Stimulated activated CD4-positive, alpha-beta T cell treated with anti-CD3 and anti-CD28 coated beads, Interleukin-1b, Interleukin-23, amount 100 ng/mL, for 1 hour (primary cell): ENCODE measurements at places on chromosomes 11 and 22.

- no peak for DNase-seq
Observed at GRCh38 chr22:45418056-45418769, 4.7 kb downstream of the RIBC2 start.

DNA sequence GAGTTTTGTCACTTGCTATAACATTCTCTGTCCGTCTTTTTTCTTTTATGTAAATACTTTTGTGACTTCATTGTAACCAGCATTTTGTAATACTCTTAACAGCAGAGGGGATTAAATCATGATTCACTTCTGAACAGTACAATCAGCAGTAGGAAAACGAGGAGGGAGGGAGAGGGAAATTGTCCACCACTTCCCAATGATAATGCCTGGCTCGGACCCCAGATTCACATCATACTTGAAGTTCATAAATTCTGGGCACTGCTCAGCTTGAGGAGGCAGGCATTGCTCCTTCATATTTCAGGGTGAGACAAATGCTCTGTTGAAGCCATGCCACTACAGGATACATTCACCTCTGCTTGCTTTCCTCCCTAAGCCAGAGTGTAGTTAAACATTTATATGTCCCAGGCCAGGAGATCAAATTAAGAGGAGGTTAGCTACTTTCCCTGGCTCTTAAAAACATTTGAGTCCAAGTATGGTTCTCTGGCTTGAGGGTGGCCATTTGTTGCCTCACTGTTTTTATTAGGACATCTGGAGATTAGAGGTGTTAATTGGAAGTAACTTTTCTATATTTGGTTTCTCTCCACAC is 129.0 kb upstream of the LDLRAD3 start:
- DNase-seq, result no peak

GRCh38 chr11:61553373-61554171 is 27.3 kb downstream of the SYT7 start:
- no peak for DNase-seq

DNA sequence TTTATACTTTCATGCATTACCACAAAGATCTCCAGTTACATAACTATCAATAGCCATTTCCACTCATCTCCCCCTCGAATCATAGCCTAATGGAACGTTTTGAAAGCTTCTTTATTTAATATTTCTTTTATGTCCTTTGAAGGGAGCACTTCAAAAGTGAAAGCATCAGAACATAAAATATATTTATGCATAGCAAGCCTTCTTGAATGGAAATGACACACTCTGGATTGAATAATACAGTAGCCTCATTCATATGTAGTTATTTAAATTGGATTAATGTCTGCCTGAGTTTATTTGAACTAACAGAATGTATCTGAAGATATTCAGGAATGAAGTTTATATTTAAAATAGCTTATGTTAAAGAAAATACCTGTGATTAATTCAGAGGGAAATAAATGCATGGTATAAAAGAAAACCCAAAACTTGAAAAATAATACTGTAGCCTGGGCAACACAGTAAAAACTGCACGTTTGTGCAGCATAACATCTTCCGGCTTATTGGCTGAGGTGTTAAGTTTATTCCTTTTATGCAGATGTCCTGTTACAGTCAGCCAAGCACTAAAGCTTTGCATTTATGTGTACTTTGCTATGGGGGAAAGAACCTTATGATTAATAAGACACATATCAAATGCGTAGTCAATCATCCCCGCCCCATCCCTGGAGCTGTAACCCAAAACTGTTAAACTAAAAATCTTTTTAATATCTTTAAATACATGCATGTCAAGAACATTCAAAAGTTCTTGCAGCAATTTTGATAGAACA is 22.0 kb downstream of the OOSP3 start:
- DNase-seq, result no peak

DNA sequence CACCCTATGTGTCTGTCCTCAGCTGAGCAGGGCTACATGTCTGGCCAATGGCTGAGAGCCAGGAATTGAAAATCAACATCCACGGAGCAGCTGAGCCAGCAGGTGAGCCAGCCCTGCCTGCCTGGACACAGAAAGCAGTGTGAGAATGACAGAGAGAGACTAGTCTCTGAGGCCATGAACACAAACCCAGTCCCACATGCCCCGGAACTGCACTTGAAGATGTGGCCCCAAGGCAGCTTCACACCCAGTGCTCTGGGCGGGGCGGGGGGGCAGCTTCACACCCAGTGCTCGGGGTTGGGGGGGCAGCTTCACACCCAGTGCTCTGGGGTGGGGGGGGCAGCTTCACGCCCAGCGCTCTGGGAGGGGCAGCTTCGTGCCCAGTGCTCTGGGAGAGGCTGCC is 37.6 kb downstream of the TRMU start:
- no peak for DNase-seq

DNA sequence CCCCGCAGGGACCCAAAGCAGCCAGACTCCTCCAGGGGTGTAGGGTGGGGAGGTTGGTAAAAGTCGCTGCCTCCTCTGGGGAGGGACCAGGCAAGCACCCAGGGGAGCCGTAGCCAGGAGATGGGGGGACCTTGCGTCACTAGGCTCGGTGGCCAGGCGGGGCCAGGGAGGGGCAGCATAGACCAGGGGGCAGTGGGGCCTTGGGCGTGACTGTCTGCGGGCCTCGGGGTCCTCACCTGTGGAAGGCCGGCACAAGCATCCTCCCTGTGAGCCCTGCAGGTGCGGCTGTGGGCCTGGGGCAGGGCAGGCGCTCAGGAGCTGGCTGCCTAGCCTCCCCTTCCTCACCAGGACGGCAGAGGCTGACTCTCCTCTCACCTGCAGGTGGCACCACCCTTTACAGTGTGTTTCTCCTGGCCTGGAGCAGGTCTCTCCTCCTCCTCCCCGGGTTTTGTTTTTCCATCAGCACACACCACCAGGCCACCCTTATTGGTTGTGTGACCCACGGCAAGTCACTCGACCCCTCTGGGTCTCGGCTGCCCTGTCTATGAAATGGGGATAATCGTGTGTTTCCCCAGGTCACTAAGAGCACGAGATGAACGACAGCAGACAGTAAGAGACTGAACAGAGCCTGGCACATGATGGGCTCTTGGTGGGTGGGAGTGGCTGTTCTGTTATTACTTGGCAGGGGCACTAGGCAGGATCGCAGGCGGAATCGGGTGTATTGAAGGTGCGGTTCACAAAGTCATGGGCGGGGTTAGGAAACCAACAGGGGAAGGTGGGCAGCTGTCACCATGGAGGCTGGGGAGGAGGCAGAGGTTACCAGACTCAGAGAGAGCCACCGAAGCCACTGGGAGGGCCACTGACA is 52.7 kb downstream of the FLRT1 start:
- no peak for DNase-seq

DNA sequence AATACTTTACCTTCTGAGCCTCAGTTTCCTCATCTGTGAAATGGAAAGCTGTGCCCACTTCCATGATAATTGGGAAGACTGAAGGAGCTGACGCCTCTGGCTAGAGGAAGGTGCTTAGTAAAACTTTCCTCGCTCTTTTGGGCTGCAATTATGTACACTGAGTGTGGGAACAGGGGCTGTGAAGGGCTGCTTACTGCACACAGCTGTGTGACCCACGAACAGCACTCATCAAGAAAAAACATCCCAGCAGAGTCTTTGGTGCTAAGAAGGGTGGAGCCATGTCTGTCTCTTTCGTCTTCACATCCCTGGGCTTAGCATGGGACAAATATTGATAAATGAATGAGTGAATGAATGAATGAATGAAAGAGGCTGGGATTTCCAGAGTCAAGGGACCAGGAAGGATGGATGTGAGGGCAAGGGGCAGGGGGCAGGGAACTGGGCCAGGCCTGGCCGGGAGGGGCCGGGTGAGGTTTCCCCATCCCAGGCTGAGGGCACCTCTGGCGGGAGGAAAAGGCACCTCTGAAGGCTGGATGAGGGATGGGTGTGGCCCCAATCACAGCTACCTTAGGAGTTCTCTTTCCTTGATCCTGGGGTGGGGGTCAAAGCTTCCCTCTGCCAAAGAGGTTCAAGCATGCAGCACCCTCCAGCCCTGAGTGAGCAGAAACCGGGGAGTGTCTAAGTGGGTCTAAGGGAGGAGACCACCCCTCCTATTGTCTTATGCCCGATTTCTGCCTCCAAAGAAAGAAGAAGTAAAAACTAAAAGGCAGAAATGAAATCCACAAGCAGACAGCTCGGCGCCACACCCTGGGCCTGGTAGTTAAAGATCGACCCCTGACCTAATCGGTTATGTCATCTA is 9.2 kb upstream of the CD5 start:
- no peak for DNase-seq

DNA sequence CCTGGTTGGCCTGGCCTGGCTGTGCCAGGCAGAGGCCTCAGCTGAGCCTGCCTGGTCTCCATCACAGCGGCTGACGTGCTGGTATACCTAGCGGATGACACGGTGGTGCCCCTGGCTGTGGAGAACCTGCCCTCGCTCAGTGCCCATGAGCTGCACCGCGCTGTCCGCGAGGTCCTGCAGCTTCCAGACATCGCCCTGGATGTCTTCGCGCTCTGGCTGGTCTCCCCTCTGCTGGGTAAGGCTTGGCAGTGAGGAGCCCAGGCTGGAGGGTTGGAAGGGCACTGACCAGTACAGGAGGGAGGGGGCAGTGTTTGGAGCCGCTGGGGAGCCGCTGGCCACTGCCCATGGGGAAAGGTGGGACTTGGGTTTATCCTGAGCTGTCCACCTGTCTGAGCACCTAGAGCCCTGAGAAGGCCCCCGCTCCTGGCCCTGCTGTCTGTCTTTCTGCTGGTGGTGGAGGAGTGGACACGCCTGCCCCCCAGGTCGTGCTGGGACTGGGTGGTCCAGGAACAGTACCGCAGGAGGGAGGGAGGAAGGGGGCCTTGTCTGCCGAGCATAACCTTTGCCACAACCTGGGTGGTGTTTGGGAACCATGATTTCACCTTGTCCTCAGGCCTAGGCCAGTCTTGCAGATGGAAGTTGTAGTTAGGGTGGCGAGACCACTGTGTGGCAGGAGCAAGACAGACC is 3.0 kb downstream of the FRMD8 start:
- DNase-seq, result no peak

DNA sequence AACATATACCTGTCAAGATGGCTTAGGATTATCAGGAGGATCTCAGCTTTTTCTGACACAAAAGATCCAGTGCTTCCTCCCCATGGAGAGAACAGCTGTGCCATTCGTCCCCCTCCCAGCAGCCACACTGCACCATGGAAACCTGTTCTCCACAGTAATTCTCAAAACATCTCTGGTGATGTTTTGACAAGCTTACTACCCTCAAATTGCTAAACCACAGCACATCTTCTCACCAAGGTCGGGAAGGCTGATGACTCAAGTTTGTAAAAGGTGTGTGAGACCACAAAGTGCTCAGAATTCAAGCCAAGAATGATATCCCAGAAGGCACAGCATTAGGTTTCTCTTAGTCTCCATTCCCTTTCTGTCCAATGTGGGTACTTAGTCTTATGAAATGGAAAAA is 3.9 kb upstream of the RAB38 start:
- no peak for DNase-seq

- no peak for DNase-seq
Observed at GRCh38 chr11:85316967-85317366, 310.2 kb downstream of the DLG2 start.

DNA sequence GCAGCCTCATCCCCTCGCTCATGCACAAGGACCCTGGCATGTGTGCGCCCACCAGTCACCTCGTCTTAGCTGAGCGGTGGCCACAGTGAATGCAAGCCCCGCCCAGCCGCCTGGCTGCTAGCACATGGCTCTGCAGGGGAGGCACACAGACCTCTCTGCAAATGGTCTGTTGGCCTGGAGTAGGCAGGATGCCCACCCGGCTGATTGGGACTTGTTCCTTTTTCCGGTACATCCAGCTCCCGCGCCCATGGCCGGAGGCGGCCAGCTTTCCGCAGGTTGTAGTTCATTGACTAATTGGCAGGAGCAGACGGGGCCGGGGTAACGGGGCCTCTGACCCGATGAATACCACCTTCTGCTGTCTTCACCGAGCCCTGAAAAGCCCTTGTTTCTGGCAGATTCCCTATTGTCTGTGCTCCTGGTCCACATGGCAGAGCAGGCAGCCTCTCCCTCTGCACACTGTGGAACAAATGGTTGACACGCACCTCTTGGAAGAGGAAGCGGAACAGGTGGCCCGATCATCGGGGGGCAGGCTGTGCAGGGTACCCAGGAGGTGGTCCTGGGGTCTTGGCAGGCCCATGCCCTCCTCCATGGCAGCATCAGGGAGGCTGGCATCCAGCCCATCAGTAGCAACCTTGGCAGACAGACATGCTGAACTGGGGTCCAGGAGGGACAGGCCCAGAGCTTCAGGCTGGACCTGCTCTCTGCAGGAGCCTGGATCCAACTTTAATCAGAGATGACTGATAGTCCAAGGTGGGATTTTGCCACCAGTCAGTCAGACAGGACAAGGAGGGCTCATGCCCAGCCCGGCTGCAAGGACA is 1512.0 kb downstream of the BRD1 start:
- no peak for DNase-seq

GRCh38 chr11:59787816-59788215 is 22.8 kb downstream of the MRPL16 start:
- no peak for DNase-seq

GRCh38 chr22:23068096-23068831 is 2.1 kb upstream of the GNAZ start:
- DNase-seq, result no peak

- no peak for DNase-seq
Observed at GRCh38 chr11:114359342-114359741, 41.0 kb downstream of the C11orf71 start.

GRCh38 chr11:38461751-38462150 is 1863.7 kb upstream of the RAG2 start:
- no peak for DNase-seq

DNA sequence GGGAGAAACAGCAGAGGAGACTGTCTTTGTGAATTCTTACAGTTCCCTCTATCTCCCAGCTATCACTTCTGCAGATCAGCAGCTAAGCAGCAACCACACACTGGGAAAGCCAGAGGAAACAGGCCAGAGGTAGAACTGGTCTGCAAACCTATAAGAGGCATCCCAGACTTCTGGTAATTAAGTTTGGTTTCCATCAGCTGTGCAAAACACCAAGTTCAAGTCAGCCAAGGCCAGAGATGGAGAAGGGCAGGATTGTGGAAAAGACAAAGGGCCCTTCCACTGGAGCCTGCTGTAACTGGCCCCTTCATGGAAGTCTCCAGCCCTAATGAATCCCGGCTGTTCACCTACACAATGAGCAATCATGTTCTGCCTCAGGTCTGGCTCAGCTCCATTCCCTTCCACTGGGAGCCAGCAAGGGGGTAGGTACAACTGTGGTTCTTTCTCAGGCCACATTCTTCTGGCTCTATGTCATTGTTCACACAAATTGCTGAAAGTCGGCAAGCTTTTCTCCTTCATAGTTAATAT is 4.6 kb upstream of the PAMR1 start:
- no peak for DNase-seq

DNA sequence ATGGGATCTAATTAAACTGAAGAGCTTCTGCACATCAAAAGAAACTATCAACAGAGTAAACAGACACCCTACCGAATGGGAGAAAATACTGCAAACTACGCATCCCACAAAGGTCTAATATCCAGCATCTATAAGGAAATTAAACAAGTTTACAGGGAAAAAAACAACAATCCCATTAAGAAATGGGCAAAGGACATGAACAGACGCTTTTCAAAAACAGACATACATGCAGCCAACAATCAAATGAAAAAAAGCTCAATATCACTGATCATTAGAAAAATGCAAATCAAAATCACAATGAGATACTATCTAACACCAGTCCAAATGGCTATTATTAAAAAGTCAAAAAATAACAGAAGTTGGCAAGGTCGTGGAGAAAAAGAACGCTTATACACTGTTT is 117.5 kb downstream of the FCHSD2 start:
- DNase-seq, result no peak
